Aorta (tissue), 5 donors: ENCODE measurements at places on chromosomes 3 and 15. TPM values are rescaled to one million over a fixed set of nuclear protein-coding genes. Genes with fewer than 3 reads are reported as not detected.

DNA sequence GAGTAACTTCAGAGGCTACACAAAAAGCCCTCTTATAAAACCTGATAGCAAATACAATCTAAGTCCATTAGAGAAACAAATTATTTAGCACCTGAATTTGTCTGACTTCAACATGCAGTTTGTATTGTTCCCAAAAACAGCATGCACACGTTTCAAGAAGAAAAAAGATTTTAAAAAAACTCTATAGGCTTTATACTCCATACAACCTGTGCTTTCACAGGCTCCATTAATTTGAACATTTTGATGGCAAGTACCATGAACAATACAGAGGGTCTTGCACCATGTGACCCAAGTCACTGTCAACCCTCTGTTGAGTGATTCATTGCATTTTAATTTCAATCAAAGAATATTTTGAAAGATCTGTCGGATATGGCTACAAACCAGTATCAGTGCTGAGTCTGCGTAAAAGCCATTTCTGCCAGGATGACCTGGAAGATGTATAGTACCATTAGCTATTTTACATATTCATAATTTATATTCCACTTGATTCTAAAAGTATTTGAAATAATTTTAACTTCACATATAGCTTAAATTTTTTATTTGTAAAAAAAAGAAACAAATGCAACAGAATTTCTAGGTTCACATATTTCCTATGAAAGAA lies 13.2 kb downstream of the ANXA2 start:
- no peak for DNase-seq
- H3K27ac ChIP-seq = no peak overlapping the region
- no peak overlapping the region for H3K4me3 ChIP-seq

GRCh38 chr3:16599694-16600093 lies 5.5 kb downstream of the DAZL start:
- no peaks in the 10 kb centered on the region for H3K36me3 ChIP-seq
- H3K27ac ChIP-seq = no peak overlapping the region
- H3K4me1 ChIP-seq = no peaks in the 10 kb centered on the region
- DNase-seq = no peak

MEGF11 gene
- not detected for total RNA-seq

DNA sequence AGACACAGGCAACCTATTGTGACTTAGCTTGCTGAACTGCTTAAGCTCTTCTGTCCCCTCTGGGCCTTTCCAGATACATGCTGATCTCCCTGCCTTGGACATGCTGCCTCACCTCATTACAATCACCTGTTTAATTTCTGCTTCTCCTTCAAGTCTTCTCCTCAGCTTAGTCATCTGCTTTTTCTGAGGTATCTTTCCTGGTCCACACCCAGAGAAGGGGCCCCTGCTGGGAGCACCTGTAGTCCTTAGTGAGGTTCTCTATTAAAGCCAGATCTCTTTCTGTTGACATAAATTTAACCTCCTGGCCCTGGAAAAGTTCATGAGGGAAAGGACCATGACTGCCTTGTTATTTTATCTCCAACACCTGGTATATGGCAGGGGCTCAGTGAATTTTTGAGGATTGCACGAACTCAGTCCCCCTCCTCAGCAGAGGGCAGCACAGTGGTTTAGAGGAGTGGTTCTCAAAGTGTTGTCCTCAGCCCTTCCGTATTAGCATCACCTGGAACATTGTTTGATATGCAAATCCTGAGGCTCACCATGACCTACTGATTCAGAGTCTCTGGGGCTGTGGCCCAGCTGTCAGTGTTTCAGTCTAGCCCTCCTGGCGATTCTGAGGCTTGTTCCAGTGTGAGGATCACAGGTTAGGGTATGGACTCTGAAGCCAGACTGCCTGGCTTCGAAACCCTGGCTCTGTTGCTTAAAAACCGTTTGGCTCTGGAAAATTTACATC lies 12.7 kb downstream of the COL6A6 start:
- no peak for DNase-seq
- no peak overlapping the region for H3K4me3 ChIP-seq
- H3K36me3 ChIP-seq = no peaks in the 10 kb centered on the region
- no peaks in the 10 kb centered on the region for H3K4me1 ChIP-seq
